Thyroid gland (tissue), 4 donors: ENCODE measurements at places on chromosomes 6 and 20. TPM values are rescaled to one million over a fixed set of nuclear protein-coding genes. Genes with fewer than 3 reads are reported as not detected.
A peak's percentile ranks its signal among the peaks of the same experiment; 100 is the strongest.

DNA sequence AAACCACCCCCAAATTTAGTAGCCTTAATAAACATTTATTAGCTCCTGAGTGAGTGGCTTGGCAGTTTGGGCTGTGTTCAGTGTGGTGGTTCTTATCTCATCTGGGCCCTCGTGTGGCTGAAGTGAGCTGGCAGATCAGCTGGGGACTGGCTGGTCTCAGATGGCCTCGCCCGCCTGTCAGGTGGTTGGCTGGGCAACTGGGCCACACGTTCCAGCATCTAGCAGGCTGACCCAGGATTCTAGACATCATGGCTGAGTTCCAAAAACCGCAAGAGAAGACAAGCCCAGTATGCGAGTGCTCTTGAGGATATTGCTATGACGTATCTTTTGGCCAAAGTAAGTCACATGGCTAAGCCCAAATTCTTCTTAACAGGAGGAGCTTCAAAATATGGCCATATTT lies 28.9 kb downstream of the EIF2S2 start:
- no peak overlapping the region for H3K4me3 ChIP-seq
- peak overlapping the region; percentile 72 for H3K27ac ChIP-seq
- peak; percentile 89 for DNase-seq
- peaks cover 20% of the 10 kb centered on the region for H3K36me3 ChIP-seq
- peaks cover 24% of the 10 kb centered on the region for H3K4me1 ChIP-seq
- H3K27me3 ChIP-seq: no peaks in the 10 kb centered on the region

DNA sequence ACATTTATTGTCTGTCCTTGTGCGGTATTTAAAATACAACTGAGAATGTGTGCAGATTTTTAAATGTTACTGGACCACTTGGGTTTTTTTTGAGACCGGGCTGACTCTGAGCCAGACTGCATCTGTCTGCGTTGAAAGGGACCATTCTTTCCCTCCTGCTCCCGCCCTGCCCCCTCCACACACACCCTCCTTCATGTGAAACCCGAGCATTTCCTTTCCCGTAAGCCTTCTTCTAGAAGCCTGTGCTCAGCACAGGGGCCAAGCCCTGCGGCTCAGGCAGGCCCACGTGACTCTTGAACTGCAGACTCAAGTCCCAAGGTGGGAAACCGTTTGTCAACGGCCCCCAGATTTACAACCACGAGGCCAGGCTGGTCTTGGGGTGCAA lies 82.7 kb upstream of the FOXC1 start:
- H3K27me3 ChIP-seq: no peaks in the 10 kb centered on the region
- H3K4me3 ChIP-seq: no peak overlapping the region
- H3K4me1 ChIP-seq: no peaks in the 10 kb centered on the region
- no peak overlapping the region for H3K27ac ChIP-seq

GRCh38 chr6:42275376-42276033 lies 57.8 kb upstream of the MRPS10 start:
- H3K4me1 ChIP-seq: peaks cover 6% of the 10 kb centered on the region
- no peaks in the 10 kb centered on the region for H3K27me3 ChIP-seq
- no peak for DNase-seq
- no peak overlapping the region for H3K4me3 ChIP-seq
- no peak overlapping the region for H3K27ac ChIP-seq

DNA sequence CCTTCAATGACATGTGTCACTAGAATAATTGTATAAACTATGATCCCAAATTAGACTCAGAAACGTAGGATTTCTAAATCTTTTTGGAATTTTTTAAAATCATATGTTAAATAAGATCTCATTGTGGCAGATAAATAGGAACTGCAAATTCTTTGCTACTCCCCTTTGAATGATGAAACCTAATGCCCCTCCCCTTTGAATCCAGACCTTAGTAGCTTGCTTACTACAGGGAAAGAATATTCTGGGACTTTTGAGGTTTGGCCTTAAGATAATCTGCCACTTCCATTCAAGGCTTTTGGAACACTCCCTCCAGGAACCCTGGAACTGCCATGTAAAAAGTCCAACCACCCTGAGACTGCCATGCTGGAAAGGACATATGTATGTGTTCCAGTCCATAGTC lies 7.1 kb downstream of the TDP2 start:
- H3K4me1 ChIP-seq: no peaks in the 10 kb centered on the region
- H3K27ac ChIP-seq: no peak overlapping the region
- H3K4me3 ChIP-seq: no peak overlapping the region
- no peak for DNase-seq
- peaks cover 3% of the 10 kb centered on the region for H3K36me3 ChIP-seq
- no peaks in the 10 kb centered on the region for H3K27me3 ChIP-seq

- no peak overlapping the region for H3K4me3 ChIP-seq
- DNase-seq: no peak
- H3K27ac ChIP-seq: no peak overlapping the region
- no peaks in the 10 kb centered on the region for H3K4me1 ChIP-seq
- H3K36me3 ChIP-seq: no peaks in the 10 kb centered on the region
Observed at GRCh38 chr6:13212538-13212937, 115.8 kb downstream of the TBC1D7 start.

GRCh38 chr20:49245921-49246740 lies 26.9 kb downstream of the DDX27 start:
- H3K4me3 ChIP-seq: no peak overlapping the region
- H3K36me3 ChIP-seq: peaks cover 88% of the 10 kb centered on the region
- no peak overlapping the region for H3K27ac ChIP-seq
- H3K27me3 ChIP-seq: no peaks in the 10 kb centered on the region

DNA sequence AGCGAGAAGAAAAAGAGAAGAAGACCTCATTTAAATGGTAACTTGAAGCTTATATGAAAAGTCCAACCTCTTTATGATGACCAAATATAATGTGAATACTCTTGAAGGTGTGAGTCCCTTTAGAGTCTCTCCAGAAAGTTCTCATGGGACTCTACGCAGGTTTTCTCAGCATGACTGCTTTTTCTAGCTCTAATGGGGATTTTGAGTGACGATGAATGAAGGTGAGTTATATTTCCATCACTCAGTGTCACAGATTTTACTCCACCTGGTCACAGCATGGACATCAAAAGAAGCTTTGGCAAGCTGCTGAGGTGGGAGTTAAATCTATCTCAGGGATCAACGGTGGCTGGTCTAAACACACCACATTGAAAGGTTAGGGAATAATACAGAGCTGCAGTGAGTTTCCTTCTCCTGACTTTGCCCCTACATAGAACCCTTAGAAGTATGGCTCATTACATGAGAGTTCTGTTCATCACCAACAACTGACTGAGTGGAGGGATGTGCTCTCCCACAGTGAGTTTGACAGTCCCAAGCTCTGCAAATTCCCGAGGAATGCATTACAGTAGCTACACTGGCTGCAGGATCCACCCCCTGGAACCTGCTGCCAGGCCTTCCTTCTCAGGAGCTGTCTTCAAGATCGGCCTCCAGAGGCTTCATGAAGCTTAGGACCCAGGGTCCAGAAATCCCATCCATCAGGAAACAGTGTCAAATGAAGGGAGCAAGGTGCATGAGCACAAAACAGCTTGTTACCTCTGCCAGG lies 126.8 kb downstream of the FOXC1 start:
- H3K27ac ChIP-seq: no peak overlapping the region
- no peaks in the 10 kb centered on the region for H3K36me3 ChIP-seq
- H3K4me1 ChIP-seq: no peaks in the 10 kb centered on the region
- H3K27me3 ChIP-seq: no peaks in the 10 kb centered on the region

The CRYBG1 gene
- total RNA-seq: 11.7 TPM

The WFDC12 gene
- not detected for total RNA-seq

The OOEP gene
- not detected for total RNA-seq
